Tibial artery (tissue), 4 donors: ENCODE measurements at places on chromosomes 5 and 9.

DNA sequence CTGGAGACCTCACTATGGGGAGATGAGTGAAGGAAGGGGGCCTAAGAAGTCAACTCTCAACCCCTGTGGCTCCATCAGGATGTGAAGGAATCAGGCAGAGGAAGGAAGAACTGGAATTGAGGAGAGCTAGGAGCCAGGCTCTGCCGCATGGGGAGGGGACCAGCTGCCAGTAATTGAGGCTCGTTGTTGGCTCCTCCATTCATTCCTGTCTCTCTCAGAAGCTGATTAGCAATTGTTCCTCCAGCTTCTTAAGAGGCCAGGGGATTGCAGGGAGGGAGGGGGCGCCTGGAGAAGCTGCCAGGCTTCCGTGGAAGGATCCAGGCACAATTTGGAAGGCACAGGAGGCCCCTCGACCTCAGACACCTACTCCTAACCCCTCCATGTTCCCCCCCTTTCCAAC lies 20.5 kb upstream of the TTLL11 start:
- no peak for DNase-seq

- DNase-seq, result no peak
These were observed 52.7 kb upstream of the IFNK start for GRCh38 chr9:27471366-27471765.

- DNase-seq, result no peak
These were observed 72.8 kb upstream of the EFNA5 start for GRCh38 chr5:107743373-107744000.

- peak; percentile 46 for DNase-seq
These were observed 185.9 kb downstream of the ERCC6L2 start for GRCh38 chr9:96061293-96061987.

DNA sequence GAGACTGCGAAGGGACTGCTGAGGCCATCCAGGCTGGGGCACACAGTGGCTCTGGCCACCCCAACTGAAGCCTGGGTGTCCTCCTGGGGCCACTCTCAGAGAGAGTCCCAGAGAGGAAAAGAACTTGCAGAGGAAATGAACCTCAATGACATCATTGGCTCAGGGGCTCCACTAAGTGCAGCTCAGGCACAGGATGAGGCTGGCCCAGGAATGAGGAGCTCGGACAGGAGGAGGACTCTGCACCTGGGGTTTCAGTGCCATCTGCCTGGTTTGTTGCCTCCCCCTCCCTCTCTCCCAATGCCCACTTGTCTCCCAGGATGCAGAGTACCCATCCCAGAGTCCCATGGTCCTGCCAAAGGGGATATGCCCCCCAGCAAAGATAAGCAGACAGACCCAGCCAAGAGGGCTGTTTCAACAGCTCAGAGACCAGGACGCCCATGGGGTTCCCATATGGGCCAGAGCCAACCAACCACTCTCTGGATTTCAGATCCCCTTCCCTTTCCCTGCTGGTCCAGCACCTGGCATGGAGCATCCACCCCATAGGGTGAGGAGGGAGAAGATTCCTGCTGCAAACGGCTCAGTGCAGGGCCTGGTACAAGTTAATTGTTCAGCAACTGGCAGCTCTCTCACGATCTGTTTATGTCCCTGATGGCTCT lies 26.9 kb upstream of the OLFM1 start:
- peak; percentile 27 for DNase-seq
